ENCODE measurements at places on chromosomes 4 and X.

GRCh38 chr4:184362396-184362795 is 112.0 kb downstream of the IRF2 start:
- no peak for DNase-seq

GRCh38 chr4:26731351-26732035 is 129.1 kb upstream of the STIM2 start:
- DNase-seq, result no peak

- no peak for DNase-seq
Observed at GRCh38 chr4:140719022-140719421, 37.2 kb downstream of the TBC1D9 start.

DNA sequence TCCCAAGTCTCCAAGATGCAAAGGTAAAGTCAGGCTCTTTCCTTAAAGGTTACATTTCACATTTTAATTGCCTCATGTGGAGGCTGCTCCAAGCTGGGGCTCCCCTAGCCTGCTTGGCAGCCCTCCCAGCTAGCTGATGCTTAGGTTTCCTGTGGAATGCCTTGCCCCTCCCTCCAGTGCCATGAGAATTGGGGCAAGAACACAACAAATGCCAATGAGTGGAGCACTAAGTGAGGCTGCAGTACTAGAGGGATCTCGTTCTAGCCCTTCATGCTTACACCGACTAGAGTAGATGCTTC is 597.7 kb downstream of the MID1IP1 start:
- DNase-seq, result no peak

DNA sequence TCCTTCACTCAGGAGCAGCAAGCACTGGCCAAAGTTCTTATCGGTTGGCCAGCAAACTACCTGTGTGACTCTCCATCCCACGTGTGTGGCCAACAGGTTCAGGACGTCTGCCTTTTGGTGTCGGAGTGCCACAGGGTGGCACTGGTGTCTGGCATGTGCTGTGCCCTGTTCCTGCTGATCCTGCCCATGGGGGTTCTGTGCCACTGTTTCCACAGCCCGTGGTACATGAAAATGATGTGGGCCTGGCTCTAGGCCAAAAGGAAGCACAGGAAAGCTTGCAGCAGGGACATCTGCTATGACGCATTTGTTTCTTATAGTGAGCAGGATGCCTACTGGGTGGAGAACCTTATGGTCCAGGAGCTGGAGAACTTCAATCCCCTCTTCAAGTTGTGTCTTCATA is 4.6 kb upstream of the TLR2 start:
- DNase-seq, result no peak

GRCh38 chr4:66048861-66049260 is 378.6 kb upstream of the EPHA5 start:
- DNase-seq, result no peak

GRCh38 chrX:152632445-152633097 is 5.1 kb upstream of the GABRQ start:
- DNase-seq, result peak; percentile 39

- DNase-seq, result peak; percentile 36
Observed at GRCh38 chr4:8303485-8304281, 34.1 kb downstream of the HTRA3 start.

All from urothelium cell line (cell line).